ENCODE measurements at places on chromosomes 3 and 15.

DNA sequence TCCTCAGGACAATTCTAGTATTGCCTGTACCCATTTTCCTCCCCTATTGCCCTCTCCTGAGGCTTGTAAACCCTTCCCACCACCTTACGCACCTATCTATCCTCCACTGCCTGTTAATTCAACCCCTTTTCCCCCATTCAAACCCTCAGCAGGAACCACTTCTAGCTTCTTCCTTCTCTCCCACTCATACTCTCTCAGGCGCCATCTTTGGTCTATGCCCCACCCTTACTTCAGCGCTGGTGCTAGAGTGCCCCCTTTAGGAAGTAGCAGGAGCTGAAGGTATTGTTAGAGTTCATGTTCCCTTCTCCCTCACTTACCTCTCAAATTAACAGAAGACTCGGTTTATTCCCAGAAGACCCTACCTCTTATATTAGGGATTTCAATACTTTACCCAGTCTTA lies 121.8 kb upstream of the NLGN1 start:
- no peak for DNase-seq

DNA sequence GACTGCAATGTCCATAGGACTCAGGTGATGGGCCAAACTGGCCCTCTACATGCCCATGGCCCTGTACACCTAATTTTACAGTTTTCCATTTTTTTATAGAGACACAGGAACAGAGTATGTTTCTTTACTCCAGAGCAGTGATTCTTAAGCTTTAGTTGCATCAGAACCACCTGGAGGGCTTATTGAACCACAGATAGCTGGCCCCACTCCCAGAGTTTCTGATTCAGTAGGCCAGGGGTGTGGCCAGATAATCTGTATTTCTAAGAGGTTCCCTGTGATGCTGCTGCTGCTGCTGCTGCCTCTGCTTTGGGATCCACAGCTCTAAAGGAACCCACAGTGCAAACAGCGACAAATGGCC lies 5.1 kb downstream of the RBP1 start:
- peak; percentile 61 for DNase-seq

DNA sequence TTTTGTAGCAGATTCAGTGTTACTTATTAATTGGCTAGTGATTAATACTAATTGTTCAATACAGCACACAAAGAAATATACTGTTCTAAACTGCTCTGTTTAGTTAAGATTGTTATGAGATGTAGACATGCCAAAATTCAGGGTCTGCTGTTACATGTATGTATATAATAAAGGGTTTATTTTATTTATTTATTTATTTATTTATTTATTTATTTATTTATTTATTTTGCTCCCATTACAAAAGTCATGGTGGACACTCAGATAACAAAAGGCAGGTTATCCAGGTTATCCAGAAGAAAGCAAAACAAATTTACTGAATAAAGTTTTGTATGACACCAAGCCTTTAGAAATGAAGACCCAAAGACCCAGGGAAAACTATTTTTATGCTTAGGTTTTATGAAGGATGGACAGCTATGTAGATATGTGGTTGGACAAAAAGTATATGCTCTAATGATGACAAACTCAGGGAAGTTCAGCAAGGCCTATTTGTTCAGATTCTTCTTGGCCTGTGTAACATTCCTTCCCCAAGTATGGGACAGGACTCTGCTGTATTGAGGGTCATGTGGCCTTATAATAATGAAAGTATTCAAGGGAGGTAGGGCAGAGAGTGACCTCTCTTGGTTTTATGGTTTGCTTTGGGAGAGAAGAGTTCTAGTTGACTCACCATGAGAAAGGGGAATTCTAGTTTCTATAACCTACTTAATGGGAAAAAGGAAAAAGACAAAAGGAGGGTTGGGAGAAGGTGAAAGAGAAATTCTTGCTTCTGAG lies 1056.8 kb downstream of the ROBO2 start:
- no peak for DNase-seq

DNA sequence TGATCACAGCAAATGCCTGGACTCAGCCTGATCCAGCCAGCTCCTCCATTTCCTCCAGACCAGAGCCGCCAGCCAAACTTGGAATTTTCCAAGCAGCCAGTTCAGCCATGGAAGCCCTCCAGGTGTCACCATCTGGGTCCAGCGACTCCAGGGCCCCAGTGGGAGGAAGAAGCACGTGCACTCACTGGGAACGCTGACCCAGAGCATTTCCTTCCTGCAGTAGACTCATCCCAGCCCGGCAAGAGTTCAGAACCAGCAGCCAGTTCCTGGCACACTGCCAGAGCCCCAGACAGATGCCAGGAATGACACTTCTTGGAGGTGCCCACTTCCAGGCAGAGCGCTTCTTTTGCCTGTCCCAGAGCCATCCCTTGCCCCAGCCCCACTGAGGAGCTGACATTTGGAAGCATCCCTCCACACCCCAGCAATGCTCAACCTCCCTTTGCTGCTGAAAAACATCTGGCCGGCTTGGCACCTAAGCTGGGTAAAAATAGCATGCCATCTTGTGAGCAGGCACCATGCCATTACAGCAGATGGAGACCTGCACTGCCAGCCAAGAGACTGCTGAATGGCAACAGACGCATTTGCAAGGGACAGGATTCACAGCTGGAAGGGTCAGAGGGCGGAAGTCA lies 460.3 kb upstream of the PROK2 start:
- peak; percentile 64 for DNase-seq

DNA sequence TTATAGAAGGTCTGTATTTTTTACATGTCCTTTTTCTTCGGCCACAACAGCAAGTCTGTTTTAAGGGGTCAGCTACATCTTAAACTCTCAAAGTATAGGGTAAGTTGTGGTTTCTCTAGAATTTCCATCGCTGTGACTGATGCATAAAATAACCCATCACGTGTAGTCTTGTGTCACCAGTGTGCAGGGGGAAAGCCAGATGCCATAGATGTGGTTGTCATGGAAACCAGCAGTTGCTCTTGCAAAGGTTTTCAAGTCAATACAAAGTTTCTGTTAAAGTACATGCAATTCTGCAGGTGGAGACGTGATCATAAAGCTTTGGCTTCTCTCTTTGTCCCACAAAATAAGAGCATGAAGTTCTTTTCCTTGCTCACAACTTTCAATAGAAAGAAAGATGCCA lies 210.3 kb upstream of the ONECUT1 start:
- DNase-seq, result no peak

DNA sequence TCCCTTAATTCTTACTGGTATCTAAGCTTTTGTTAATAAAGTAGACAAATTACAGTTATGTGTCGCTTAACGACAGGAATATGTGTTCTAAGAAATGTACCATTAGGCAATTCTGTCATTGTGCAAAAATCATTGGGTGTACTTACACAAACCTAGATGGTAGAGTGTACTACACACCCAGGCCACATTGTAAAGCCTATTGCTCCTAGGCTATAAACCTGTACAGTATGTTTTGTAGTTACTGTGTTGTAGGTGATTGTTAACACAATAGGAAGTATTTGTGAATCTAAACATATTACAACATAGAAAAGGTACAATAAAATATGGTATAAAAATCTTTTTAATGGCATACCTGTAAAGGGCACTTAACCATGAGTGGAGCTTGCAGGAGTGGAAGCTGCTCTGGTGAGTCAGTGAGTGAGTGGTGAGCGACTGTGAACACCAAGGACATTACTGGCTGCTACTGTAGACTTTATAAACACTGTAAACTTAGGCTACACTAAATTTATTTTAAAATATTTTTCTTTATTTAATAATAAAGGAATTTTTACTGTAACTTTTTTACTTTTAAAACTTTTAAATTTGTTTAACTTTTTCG lies 47.4 kb downstream of the FSIP1 start:
- no peak for DNase-seq

GRCh38 chr3:14879211-14879874 lies 60.6 kb downstream of the FGD5 start:
- no peak for DNase-seq

GRCh38 chr3:41080141-41080540 lies 119.2 kb upstream of the CTNNB1 start:
- DNase-seq, result no peak

DNA sequence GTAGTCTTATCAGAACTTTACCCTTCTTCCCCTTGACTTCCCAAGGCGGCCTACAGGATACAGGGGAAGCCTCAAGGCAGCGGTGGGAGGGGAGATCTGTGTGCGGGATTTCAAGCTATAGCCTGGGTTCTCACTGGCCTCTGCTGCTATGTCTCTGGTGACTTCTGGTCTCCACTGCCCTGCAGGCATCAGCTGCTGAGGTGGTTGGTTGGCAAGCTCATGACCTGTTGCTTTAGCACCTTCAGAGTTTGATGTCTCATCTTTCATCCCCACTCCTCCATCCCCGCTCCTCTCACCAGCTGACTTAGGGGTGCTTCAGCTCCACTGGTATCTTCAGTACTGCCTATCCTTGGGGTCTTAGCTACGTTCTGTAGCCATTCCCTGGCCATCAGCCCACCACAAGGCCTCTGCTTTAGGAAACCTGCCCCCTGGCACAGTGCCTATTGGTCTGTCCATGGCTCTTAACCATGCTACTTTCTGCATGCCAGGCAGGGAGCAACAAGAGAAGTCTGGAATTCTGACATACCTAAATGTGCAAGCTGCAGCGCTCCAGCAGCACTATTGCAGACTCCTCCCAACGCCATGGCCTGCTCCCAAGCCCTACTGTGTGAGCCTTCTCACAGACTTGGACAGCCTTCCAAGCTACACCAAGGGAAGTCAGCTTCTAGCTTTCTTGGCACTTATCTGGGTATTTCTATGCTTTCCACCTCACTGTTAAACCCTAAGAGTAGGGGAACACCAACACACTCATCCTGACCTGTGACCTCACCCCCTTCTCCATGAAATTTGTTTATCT lies 1.8 kb upstream of the YEATS2 start:
- no peak for DNase-seq

GRCh38 chr15:73927476-73928240 lies 1.4 kb downstream of the LOXL1 start:
- DNase-seq, result peak; percentile 54

DNA sequence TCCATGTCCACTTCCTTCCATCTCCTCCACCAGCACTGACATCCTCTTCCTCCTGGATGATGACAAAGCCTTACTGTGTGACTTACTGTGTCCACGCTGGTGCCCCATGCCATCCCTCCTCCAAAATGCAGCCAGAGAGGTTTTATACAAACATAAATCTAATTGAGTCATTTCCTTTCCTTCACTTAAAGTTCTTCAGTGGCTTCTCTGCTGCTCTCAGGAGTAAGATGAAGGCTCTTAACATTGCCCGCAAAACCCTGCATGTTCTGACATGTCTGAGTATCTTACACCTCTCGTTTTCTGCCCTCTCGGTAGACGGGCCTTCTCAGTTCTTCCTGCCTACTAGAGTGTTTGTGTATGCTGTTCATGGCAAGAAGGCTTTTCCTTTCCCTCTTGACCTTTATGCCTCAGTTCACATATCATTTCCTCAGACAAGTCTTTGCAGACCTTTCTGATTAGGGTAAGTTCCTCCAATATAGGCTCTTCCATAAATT lies 175.5 kb downstream of the CFAP20DC start:
- no peak for DNase-seq

DNA sequence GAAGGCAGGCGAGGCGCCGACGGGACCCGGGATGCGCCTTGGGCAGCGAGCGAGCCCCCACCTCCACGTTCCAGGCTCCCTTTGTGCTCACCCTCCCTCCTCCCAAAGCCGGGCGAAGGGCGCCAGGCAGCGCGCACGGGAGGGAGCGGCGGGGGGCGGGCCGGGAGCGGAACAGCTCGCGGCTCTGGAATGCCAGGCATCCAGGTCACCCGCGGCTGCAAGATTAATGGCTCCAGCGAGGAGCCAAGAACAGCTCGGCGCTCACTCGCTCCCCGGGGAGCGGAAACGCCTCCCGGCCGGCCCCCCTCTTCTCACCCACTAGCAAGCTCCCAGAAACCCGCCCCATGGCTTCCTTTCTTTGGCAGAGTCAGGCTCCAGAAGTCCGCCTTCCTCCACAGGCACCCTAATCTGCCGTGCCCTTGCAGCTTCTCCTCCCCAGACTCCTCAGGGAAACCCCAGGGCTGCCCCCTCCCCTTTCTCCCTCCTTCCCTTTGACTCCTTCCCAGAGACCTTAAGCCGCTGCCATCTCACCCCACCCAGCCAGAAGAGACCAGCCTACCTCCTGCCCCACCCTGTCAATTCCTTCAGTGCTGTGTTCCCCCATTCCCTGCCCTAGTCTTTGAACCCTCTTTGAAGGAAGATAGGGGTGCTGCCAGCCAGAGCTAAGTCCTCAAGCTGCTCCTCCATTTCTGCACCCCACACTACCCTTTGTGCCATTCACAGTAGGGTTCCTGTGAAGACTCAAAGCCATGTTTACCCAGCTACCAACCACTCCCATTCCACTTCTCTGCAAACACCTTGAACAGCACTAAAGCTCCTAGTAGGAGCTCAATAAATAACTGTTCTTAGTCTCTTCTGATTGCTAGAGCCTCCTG lies 9.9 kb downstream of the AMOTL2 start:
- peak; percentile 96 for DNase-seq

DNA sequence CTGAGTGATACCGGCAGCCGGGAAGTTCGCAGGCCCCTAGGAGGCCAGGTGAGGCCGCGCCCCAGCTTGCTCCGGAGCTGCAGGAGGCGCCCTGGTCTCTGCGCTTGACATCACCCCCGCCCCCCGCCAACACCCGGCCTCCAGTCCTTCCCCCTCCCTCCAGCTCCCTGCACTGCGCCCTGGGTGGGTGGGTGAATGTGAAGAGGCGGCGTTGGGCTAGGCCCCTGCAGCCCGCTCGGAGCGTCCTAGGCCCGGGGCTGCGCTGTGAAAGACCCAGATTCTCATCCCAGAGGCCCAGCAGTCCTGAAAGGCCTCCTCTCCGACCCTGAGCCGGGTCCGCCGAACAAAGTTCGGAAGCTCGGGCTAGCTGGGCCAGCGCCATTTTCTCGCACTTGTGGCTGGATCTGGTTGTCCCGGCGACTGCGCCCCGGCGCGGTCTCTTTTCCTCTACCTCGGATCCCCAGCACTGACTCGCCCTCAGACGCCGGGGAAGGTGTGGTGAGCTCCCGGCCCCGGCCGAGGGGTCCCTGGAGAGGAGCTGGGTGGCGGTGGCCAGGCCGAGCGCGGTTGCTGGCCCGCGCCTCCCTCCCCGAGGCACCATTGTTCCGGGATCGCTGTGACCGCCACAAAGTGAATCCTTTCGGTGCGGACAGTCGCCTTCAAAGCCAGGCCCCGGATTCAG lies 12.9 kb downstream of the ZIC4 start:
- no peak for DNase-seq

DNA sequence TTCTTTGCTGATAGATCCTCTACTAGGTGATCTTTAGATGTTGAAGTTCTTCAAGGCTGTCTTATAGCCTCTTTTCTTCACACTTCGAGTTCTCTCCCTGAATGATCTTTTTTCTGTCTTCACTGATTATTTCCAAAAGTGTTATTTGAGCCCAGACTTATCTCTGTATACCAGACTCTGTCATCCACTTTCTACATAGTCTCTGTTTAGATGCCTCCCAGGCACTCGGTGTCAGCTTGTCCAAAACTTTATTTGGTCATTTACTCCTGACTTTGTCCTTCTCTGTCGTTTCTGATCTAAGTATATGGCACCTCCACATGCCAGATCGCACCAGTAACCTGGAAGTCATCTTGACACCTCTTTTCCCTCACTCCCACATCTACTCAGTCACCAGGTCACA lies 27.6 kb downstream of the KLHL18 start:
- DNase-seq, result no peak

Measured in uterus (tissue), 4 donors.